ENCODE measurements at places on chromosomes 16 and 17. TPM values are rescaled to one million over a fixed set of nuclear protein-coding genes. Genes with fewer than 3 reads are reported as not detected.

The TMEM95 gene
- not detected for total RNA-seq

The C17orf107 gene
- 3.9 TPM for total RNA-seq

- peak; percentile 76 for DNase-seq
Observed at GRCh38 chr16:64094181-64094965, 1027.5 kb downstream of the CDH11 start.

The C16orf96 gene
- not detected for total RNA-seq

DNA sequence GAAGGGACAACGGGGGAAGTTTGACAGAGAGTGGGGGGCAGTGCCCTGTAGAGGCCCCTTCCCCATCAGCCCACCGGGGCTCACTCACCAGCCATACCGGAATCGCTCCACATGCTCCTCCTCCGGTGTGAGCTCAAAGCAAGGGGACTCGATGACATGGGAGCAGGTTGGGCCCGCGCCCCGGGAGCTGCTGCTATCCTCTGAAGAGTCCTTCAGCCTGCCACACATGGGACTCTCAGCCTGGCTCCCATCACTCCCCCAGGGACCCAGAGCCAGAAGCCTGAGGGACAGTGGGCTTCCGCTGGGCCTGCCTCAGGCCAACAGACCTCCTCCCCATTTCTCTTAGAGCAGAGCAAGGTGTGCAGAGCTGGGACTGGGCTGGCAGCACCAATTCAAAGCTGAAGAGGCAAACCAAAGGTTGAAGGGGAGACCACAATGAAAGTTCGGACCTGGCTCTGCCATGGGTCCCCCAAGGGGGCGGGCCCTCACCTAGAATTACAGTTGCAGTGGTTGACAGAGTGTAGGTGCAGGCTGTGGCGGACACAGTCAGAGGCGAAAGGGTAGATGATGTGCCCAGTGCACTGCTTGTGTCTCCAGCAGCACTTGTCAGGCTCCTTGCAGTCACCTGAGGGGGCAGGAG, 7.3 kb downstream of the PROCA1 start:
- DNase-seq: no peak

- DNase-seq: no peak
Observed at GRCh38 chr17:77914385-77915254, 43.9 kb upstream of the TNRC6C start.

- no peak for DNase-seq
Observed at GRCh38 chr16:46808997-46809396, 22.0 kb downstream of the C16orf87 start.

DNA sequence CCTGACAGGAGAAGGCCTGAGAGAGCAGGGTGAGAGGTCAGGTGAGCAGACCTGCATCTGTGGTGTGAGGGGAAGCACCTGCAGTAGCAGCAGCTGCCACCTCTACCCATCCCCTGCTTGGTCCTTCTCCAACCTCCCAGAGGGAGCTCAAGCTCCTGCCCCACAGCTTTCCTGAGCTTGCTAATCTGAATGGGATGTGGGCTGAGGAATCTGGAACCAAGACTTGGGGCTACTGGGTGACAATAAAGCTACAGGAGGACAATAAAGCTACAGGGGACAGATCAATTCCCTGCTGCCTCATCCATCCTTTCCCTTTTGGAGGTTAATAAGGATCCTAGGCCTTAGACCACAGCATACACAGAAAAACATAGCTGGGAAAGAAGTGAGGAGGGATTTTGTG, 4.9 kb upstream of the TBX4 start:
- no peak for DNase-seq

The CCL22 gene
- total RNA-seq: not detected

The CFAP119 gene
- total RNA-seq: 3.2 TPM

- peak; percentile 43 for DNase-seq
Observed at GRCh38 chr16:10741844-10742243, 1.8 kb upstream of the NUBP1 start.

- peak; percentile 16 for DNase-seq
Observed at GRCh38 chr16:1290063-1290501, 19.4 kb upstream of the UBE2I start.
